Germinal center (tissue), 1 donor: ENCODE measurements at places on chromosomes 3 and 15.
A peak's percentile ranks its signal among the peaks of the same experiment; 100 is the strongest.

DNA sequence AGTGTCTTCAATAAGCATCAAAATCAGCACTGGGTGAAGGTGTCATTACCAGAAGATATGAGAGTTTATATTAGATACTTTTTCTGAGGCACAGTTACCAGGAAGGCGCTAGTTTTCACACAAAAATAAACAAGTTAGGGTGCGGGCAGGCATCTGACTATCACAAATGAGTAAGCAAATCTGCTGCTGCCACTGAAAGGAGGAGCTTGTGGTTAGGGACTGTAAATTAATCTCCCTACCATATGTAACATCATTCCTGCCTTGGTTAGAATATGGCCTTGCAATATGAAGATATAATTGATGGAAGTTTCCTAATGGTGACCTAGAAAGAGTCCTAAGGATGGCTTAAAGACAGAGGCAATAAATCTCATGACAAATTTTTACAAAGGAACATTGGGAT lies 19.5 kb upstream of the EID1 start:
- no peak for DNase-seq

GRCh38 chr3:9947025-9947995 lies 4.9 kb downstream of the PRRT3 start:
- no peak for DNase-seq

GRCh38 chr15:79434361-79434760 lies 2.2 kb downstream of the MINAR1 start:
- no peak for DNase-seq

GRCh38 chr3:190699776-190700175 lies 162.7 kb downstream of the GMNC start:
- DNase-seq = no peak

- DNase-seq = no peak
Observed at GRCh38 chr3:197881270-197881969, 68.6 kb upstream of the RPL35A start.

DNA sequence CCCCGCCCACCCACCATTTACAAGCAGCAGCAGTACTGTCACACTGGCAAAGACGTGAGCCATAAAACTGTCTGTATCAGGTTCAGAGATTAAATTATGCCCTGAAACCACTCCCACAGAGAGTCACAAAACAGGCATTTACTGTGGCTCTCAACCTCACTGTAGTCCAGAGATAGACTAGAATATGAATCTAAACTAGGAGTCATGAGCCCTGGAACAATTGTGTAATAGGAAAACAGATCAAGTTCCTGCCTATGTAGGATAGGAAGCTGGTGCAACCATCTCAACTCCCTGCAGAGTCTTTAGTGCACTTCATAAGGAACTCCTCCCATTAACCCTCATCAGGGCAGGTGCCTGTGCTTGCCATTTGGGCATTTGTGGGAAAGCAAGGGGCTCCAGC lies 61.7 kb downstream of the FAM227B start:
- no peak for DNase-seq

DNA sequence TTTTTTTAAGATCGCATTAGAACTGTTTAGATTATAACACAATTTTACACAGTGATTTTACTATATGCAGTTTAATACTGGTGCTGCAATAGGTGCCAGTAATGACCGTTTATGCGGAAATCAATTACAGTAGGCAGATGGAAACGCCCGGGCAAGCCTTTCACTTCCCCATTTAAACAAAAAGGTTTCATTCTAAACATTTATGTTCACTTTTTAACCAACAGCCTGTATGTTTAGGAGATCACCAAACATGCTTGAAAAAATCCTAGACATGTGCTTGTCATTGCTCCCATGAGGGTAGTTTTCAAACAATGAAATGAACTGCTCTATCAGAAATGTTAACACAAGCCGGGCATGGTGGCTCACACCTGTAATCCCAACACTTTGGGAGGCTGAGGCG lies 2.7 kb downstream of the BNIP2 start:
- DNase-seq = peak; percentile 69

DNA sequence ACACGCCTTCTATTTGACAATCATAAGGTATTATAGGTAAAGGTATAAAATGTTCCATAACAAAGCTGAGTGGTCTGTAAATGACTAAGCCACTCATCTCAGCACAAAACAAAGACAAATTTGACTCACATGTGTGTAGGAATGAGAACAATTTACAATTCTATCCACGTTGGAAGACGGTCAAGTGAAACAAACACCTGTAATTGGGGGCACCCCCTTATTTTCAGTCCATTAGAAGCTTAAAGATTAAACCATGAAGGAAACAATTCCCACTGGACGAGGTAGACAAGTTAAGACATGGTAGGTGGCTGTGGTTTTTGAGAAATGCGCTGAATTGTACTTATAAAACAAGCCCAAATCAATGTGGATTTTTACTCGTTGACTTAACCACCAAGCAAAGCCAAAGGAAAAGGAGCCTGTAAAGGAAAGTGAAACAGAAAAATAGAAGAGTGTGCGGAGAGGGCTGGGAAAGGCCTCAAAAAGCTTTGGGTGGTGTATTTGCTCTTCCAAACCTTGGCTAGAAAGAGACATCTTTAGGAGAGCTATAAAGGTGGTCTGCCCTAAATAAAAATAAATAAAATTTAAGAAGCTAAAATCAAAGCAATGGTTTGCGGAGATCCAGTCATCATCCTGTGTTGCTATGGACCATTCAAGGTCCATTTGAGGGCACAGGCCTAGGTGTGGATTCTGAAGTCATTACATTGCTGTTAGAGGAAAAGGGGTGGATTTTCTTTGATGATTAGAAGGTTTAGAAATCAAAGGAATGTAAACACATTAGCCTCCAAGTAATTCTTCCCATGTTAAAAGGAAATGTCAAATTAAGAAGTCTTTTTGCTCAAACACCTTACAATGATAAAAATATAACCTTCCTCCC lies 135.0 kb downstream of the TFG start:
- no peak for DNase-seq

- DNase-seq = no peak
Observed at GRCh38 chr3:34258271-34258998, 460.0 kb downstream of the PDCD6IP start.
